ENCODE measurements at places on chromosomes 6 and 20.

GRCh38 chr6:41059556-41059955 is 6.6 kb downstream of the APOBEC2 start:
- DNase-seq, result no peak

DNA sequence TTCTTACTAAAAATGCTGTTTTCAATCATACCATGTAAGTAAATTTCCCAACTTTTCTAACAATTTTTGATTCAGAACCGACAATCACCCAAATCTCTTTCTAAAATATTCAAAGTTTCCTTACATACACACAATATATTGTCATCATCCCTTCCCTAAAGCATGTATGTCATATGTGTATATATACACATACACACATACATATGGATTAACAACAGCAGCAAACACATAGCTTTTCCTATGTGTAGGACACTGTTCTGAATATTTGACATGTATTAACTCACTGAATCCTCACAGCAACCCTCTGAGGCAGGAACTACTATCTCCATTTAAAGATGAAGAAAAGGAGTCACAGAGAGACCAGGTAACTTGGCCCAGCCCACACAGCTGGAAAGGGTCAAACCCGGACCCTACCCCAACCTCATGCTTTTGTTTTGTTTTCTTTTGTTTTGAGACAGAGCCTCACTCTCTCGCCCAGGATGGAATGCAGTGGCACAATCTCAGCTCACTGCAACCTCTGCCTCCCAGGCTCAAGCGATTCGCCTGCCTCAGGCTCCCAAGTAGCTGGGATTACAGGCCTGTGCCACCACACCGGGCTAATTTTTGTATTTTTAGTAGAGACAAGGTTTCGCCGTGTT is 7.2 kb downstream of the FYN start:
- no peak for DNase-seq

- no peak for DNase-seq
These were observed 22.3 kb upstream of the RCAN2 start for GRCh38 chr6:46513533-46513932.

DNA sequence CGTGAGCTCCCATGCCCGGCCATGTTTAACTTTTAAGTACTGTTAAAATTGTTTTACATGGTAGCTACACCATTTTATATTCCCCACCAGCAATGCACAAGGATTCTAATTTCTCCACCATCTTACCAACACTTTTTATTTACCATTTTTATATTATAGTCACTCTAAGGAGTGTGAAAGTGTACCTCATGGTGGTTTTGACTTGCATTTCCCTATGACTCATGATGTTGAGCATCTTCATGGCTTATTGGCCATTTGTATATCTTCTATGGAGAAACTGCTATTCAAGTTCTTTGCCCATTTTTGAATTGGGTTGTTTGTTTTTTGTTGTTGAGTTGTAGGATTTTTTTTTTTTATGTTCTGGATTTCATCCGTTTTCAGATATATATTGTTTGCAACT is 15.6 kb upstream of the BPHL start:
- no peak for DNase-seq

GRCh38 chr6:89986650-89987074 is 92.4 kb downstream of the GJA10 start:
- DNase-seq, result no peak

DNA sequence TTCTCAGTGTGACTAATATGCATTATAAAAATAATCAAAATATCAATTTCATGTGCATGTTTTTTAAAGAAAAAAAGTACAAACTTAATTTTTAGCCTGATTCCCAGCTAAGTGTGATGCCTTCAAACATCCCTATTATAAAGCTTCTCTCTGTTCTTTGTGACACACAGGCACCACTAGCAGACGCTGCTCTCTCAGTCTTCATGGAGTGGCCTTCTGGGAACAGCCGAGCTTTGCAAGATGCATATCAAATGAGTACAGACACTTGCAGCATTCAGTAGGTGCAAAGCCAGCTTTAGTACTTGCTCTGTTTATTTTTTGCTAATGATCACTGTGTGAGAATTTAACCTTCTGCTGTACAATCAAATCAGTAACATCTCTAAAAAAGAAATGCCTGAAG is 340.0 kb downstream of the ADGRB3 start:
- no peak for DNase-seq

DNA sequence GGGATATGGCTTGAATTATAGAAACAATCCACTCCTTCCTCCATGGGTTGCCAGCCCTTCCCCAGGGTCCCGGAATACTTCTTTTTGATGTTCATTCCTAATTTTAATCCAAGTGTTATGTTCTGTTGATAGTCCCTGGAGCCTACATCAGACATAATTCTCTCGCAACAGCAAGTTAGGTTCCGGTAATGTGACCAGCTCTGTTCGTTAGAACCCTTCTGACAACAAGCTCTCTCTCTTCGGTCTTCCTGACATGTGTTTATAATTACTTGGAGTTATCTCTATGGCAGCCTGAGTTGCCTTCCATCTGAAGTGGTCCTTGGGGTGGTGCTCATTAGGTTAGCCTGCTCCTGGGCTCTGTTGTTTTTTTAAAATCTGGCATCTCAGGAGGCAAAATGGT is 506.9 kb upstream of the JARID2 start:
- DNase-seq, result no peak

GRCh38 chr20:12072954-12073264 is 155.2 kb downstream of the BTBD3 start:
- no peak for DNase-seq

GRCh38 chr6:40930555-40930954 is 108.5 kb downstream of the UNC5CL start:
- no peak for DNase-seq

DNA sequence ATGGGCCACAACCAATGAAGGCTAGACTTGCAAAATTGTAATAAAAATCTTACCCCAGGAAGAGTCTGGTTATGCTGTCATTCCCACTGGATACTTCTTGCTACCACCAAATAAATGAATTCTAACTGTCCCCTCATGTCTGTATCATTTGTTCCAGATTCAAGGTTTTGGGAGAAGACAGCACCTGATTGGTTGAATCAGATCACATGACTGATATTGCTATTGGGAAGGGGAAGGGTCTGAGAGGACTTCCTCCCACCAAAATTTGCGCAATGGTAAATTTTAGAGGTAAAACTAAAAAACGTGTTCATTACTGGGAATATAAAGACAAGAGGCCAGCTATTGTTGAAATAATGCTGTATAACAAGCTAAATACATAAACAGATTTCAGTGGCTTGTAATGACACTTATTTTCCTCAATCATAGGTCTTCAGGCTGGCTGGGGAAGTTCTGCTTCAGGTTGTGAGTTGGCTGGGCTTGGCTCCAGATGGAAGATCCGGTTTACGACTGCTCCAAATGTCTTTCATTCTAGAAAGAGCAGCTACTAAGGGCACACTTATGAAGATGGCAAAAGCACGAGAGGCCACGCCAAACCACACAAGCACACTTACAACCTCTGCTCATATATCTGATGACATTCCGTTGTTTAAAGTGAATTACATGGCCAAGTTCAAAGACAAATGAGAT is 27.1 kb upstream of the TASP1 start:
- DNase-seq, result no peak

DNA sequence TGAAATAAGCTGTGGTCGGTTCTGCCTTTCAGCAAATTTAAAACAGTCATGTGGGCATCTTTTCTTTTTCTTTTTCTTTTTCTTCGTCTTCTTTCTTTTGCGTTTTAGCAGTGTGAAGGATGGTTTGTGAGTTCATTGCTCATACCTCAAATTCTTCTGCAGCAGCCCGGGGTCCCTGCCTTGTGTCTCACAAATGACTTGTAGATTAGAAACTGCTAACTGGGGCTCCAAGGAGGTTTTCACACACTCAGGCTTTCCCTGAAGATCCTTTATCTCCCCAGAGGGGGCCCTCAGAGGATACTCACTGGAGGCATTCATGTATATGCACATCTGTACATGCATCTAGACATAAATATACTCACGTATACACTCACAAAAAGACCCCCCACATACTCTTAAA is 1.7 kb downstream of the SMOC2 start:
- DNase-seq, result no peak

DNA sequence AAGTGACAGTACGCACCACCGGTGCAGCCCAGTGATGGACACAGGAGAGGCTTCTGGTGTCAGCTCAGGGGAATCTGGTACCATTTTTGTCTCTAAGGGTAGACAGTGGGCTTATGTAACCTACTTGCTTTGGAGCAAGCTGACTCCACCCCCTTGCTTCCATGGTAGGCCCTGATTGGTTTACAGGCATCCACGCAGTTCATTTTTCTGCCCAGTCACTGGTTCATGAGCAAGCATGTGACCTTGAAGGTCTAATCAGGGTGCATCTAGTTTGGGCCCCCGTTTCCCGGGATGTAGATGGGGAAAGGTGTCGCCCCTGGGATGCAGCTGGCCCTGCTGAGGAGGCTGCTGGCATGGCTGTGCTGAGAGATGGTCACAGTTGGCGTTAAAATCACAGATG is 244.8 kb upstream of the KCNG1 start:
- DNase-seq, result no peak

GRCh38 chr6:149185799-149186357 is 131.6 kb upstream of the TAB2 start:
- DNase-seq, result no peak

DNA sequence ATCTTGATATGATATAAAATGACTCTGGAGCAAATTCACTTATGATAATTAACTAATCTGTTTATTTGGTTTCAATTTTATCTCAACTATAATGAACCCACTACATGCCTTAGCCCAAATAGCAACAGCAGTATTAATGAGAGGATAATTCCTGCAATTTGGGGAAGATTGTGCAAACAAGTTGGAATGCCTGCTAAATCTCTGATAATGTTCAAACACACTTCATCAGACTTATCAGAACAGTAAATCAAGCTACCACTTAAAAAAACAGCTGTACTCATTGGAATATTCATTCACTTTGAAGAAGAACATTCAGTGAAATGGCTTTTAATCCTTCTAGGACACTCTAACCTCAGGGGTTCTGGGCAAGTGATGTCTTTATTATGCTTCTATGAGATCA is 85.4 kb downstream of the CBLN4 start:
- no peak for DNase-seq

- no peak for DNase-seq
These were observed 44.0 kb downstream of the B4GALT5 start for GRCh38 chr20:49669601-49670189.

- no peak for DNase-seq
These were observed 54.3 kb downstream of the SNAI1 start for GRCh38 chr20:50037123-50037522.

DNA sequence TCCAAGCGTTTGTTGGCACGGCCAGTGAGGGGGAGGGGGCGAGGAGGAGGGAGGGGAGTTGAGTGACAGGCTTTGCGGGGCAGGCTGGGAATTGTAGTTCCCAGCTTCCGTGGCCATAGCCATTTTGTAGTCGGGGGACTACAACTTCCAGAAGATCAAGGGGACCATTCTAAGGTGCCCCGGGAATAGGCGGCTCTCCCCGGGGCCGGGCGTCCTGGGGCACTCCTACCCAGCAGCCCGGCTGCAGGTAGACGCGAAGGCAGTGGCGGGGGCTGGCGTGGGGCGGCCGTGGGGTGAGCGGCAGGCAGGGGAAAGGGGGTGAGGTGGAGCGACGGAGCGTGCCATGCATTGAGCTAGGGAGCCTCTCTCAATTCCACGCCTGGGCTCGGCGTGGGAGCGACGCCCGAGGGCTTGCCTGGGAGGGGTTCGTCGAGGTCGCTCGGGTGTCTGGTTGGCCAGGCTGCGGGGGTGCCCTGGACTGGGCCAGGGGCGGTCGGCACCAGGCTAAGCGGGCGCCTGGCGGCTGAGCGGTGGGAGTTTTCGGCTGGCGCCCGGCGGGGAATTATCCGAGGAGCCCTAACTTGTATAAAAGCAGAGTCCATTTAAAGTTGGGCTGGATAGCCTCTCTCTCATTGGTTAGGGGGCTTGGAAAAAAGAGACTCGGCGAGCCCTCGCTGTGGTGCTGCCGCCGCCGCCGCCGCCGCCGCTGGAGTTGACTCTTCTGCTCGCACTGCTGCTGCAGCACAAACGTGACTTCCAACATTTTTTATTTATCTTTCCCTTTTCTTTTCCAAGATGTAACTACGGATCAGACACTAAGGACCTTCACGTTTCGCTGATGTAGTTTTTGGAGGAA is at the start of gene JARID2:
JARID2 (plus strand) TSS at position 709 of the 856 bp plus-strand sequence. CDS start 471 bp downstream, outside the sequence.
- DNase-seq, result peak; percentile 96

GRCh38 chr6:6317825-6318733 is 2.4 kb downstream of the F13A1 start:
- no peak for DNase-seq

DNA sequence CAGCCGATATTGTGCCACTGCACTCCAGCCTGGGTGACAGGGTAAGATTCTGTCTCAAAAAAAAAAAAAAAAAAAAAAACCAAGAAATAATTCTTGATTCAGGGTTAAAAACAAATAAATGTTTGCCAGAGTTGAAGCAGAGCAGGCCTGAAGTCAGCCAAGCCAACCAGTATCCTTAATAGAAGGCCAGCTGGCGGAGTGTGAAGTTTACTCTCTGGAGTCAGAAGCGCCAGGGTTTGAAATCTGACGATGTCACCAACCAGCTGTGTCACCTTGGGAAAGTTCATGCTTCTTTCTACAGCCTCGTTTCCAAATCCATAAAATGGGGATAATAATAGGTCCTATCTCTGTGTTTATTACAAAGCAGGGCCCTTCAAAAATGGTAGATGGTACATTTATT is 73.0 kb upstream of the ENPP5 start:
- no peak for DNase-seq

DNA sequence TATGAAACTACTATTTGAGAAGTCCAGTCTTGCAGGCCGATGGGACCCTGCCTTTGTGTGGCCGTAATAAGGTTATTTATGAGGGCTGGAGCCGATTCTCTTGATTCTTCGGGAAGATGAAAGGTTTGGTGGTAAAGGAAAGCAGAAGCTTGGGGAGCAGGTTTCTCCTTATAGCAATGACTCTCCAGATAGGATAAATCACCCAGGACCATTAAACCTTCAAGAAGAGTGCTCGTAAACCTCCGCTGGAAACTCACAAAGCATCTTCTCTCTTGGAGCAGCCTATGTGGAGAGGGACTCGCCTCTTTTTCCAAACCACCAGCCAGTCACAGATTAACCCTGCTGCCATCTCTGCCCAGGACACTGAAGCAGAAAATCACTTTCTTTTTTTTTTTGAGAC is 69.6 kb upstream of the SALL4 start:
- DNase-seq, result no peak
